ENCODE measurements at places on chromosomes 4 and X.
A peak's percentile ranks its signal among the peaks of the same experiment; 100 is the strongest.

- DNase-seq: no peak
Measured at GRCh38 chrX:139811942-139812629, 104.1 kb upstream of the MCF2 start.

GRCh38 chr4:108783665-108784463 lies 21.0 kb upstream of the ETNPPL start:
- DNase-seq: no peak

DNA sequence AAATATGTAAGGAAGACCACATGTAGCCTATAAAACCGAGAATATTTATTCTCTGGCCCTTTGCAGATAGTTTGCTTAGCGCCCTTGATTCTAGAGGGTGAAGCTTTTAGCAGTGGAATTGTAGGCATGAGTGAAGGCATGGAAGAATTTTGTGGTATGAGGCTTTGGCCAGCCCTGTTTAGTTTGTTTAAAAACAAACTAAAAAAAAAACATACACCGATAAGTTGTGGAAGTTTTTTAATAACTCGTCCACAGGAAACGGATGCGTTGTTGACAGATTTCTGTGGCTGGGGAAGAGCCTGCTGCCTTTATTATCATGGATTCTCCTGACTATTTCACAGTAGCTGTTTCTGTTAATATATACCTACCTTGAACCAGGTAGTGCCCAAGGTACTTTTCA lies 194.7 kb upstream of the LNX1 start:
- no peak for DNase-seq

DNA sequence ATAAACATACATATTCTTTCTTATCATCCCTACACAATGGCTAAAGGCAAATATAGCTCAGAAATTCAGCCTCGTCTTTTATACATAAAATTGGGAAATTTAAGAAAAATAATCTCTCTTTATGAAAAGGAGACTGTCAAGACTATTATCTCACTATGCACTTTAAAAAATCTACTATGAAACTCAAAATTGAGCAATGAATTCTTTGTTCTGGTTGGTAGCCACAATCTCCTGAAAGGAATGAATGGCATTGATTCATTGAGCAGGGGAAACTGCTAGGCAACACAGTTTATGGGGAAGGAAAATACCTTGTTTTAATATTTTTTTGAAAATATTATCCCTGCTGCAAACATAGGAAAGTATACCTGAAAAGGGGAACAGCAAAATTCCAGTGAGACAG lies 397.1 kb downstream of the RAB28 start:
- DNase-seq: no peak

DNA sequence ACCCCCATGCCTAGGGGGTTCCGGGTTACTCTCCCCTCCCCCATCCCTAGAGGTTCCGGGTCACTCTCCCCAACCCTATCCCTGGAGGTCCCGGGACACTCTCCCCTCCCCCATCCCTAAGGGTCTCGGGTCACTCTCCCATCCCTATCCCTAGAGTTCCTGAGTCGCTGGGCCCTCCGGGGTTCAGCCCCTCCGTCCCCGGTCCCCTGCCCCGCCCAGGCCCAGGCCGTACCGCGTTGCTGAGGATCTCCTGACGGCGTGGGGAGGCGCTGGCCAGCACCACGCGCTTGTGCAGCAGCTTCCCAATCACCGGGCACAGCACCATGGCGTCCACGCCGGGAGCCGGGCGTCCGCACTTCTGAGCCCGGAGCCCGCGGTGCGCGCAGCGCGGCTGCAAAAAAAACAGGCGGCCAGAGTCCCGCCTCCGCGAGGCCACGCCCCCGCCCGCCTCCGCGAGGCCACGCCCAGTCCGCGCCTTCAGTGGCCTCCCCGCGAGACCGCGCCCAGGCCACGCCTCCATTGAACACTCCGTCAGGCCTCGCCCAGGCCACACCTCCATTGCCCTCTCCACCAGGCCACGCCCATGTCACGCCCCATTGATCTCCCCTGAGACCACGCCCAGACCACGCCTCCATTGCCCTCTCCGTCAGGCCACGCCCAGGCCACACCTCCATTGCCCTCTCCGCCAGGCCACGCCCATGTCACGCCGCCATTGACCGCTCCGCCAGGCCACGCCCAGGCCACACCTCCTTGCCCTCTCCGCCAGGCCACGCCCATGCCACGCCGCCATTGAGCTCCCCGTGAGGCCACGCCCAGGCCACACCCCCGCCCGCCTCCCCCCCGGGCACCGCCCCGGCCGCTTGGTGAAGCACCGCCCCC lies at the start of gene ASMTL:
ASMTL (minus strand) TSS at position 394 of the 879 bp plus-strand sequence; CDS start at position 325, 69 bp downstream.
- DNase-seq: peak; percentile 82

DNA sequence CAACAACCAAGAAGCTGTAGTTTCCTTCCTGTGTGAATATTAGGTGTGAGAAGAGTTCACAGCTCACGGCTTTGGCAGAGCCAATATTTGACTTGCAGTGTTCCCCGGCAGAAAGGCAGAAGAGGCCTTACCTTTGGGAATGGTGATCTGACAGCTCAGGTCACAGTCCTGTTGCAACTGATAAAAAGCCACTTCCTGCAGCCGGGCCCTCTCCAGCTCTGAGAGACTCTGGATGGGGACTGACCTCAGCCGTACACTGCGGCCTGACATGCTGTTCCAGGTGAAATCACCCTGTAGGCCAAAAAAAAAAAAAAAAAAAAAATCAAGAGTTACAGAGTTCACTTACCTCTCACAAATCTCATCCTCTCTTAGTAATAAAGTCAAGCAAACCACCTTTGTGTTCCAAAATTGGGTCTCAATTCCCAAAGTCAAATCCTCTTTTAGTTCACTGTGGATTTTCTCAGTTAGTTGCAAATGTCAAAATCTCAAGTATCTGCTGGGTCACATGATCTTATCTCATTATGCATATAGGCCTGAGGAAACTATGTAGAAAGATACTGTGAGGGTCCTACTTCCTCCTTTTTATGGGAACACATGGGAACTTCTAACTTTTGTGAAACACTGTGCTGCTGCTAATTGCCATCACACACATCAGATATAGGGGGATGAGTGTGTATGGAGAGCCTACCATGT lies 38.6 kb upstream of the AMELX start:
- no peak for DNase-seq

DNA sequence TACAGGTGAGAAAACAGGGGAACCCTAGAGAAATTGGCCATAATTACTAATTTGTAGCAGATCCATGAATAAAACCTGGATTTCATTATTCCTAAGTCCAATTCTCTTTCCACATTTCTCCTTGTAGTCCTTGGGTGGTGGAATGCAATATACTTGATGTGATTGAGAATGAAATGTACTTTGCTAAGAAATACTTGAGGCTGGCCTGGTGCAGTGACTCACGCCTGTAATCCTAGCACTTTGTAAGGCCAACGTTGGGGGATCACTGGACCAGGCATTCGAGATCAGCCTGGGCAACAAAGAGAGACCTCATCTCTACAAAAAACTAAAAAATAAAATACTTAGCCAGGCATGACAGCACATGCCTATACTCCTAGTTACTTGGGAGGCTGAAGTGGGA lies 15.9 kb downstream of the TMEM184C start:
- no peak for DNase-seq

GRCh38 chr4:168562041-168562571 lies 65.3 kb downstream of the PALLD start:
- no peak for DNase-seq

- DNase-seq: no peak
Measured at GRCh38 chrX:101530944-101531343, 19.4 kb upstream of the ARMCX1 start.

GRCh38 chr4:88965053-88965452 lies 91.9 kb downstream of the FAM13A start:
- DNase-seq: no peak

- DNase-seq: no peak
Measured at GRCh38 chr4:150656891-150657290, 74.9 kb downstream of the MAB21L2 start.

DNA sequence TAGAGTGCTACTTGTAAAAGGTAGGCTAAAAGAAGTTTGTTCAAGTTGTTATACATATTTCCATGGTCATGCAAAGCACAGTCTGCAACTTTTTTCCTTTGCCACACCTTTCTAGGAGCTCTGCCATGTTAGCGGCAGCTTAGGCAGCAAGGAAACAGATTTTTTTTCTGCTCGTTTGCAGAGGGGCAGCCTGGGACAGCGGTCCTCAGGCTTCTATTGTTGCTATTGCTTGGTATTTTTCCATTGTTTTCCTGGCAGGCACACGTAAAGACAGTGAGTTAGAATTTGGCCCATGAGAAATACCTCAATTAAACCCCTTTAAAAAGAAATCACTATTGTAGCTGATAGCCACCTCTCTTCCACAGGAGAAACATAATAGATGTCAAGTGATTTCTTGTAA lies 391.4 kb downstream of the SH2D1A start:
- DNase-seq: no peak
